ENCODE measurements at places on chromosomes 2 and 18.

- DNase-seq, result peak; percentile 47
Observed at GRCh38 chr2:29528891-29529520, 392.4 kb downstream of the ALK start.

DNA sequence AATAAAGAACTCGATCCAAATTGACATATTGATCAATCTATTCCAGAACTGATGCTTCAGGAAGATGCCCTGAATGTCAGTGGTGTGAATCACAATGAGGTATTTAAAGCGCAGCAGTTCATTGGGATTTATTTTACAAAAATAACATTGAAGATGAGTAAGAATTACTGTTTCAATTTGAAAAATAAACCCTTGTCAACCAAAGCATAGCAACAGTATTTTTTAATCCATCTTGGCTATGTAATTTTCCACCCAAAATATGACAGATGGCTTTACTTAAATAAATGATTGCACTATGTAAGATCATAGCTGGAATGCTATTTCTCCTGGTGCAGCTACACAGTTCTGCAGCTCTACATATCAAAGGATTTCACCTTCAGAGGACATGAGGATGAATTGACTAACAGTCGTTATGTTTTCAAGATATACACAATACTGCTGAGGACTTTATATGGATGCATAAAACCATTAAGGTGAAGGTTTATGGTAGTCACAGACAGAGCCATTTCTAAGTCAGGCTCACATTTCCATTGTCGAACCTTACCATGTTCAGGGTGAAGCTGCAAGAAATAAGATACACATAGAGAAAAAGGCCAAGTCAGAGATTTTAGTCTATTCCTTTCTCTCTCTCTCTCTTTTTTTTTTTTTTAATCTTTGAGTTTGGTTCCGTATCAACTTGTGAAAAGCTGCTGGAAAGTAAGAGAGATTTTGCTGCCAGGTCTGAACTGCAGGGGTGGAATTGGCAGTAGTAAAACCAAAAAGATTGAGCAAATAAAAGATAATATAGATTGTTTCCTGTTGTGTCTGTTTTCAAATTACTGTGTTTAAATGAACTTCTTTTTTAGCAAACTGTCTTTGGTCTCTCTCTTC is 398.0 kb upstream of the CDH20 start:
- DNase-seq, result no peak

- DNase-seq, result no peak
Observed at GRCh38 chr2:85694052-85695025, at the start of gene GNLY. TSS of gene GNLY (plus strand) at chr2:85694358. CDS start at chr2:85694419, 61 bp downstream.

DNA sequence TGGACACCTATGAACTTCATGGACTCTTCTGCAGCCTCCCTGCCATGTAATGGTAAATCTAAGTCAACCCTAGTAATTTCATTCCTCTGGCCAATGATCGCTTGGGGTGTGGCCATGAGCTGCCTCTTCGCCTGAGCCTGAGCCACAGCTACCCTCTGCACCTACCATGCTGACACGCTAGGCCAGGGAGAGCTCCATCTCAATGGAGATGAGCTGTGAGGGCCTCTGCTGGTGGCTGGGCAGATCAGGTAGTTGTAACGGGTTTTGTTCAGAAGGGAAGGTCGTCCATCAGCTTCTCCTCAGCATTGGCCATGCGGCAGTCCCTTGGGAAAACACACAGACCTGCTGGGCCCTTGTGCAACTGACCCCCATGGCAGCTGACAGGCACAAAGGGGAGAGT is 24.4 kb downstream of the MPHOSPH10 start:
- DNase-seq, result no peak

DNA sequence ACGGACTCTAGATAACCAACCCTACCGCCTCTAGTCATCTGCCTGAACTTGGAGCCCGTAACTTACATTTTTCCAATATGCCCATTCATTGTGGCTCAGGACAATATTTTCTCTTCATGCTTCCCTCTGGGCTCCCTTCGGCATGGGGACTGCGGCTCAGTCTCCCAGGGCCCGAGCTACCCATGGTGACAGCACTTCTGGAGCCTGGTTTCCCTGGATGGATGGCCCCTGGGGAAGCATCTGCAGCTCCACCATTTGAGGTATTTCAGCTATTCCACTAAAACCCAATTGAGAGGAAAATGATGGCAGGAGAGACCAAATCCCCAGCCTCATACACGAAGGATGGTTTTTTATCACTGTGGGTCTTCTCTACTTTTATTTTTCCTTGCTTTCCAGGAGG is 74.3 kb downstream of the KIF5C start:
- no peak for DNase-seq

DNA sequence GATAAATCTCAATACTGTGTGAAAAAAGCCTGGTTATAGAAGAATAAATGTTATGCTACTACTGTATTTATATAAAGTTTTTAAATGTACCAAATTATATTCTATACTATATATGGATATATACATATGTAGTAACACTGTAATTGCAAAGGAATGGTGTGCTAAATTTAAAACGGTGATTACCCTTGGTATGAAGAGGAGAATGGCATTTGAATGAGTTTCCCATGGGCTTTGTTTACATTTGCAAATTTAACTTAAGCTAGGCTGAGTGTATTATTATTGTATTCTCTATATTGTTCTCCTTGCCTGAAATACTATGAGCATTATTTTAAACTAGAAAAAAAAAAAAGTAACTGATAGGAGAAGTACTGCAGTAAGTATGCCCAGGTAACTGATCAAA is 4.7 kb upstream of the SP3 start:
- no peak for DNase-seq

GRCh38 chr2:66202586-66202985 is 232.3 kb upstream of the MEIS1 start:
- no peak for DNase-seq

- DNase-seq, result no peak
Observed at GRCh38 chr2:97747285-97747684, 33.9 kb downstream of the ZAP70 start.

DNA sequence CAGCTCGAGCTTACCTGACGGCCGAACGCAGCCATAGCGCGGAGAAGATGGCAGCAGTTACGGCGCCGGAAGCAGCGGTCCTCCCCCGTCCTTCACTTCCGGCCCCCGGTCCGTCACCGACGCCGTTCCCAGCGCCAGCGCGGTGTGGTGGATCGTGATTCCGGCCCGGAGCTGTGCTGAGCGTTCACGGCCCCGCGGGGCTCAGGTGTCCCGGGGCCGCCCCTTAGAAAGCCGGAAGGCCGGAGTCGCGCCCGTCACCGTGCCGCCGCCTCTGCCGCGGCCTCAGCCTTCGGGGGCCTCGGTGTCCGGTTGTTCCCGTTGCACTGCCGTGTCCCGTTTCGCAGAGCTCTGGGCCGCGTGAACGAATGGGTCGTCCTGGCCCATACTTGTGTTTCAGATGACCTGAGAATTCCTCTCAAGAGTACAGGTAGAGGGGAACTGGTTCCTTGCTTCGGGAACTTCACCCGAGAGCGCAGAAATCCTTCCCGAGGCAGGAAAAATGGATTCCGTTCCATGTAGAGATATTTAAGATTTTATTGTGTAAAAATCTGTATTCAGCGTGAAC is at the start of gene MTERF4:
Gene MTERF4 (minus strand): TSS at position 49 of the 565 bp plus-strand sequence. CDS start 14 bp downstream, at position 35.
- DNase-seq, result peak; percentile 91

GRCh38 chr2:73611193-73611592 is 31.0 kb downstream of the NAT8 start:
- no peak for DNase-seq

DNA sequence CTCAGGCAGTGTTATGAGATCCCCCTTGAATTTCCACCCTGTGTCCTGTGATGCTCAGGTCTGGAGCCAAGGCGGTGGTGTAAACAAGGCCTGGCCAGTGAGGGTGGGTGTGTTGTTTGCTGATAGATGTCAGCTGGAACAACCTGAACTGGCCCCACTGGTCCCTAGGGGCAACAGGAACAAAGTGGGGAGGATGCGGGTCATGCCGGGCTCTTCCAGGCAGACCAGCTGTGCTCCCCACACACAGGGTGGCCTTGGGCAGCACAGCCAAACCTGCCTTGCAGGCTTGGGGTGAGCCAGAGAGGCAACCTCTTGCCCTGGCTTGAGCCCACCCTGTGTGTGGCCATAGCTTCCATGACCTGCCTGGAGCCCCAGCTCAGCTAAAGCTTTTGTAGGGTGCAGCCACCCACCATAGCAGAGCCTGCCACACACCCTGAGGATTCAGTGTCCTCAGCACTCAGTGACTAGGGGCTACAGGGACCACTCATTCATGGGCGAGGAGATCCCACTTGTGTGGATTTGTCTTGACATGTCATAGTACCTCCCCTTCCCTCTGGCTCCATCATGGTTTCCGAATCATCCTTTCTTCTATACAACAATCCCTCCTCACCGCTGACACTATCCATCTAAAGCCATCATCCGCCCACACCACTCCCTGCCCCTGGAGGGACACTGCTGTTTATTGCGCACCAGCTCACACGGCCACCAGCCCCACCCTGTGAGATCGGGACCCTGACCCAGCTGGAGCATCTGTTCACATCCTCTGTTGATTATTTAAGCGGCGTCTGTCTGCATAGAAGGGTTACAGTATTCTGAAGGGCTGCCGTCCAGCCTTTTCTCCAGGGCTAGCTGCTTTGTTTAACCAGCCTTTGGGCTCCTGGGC is 268.8 kb downstream of the CYP26B1 start:
- DNase-seq, result peak; percentile 38

GRCh38 chr2:9260464-9260918 is 53.9 kb downstream of the ASAP2 start:
- no peak for DNase-seq

DNA sequence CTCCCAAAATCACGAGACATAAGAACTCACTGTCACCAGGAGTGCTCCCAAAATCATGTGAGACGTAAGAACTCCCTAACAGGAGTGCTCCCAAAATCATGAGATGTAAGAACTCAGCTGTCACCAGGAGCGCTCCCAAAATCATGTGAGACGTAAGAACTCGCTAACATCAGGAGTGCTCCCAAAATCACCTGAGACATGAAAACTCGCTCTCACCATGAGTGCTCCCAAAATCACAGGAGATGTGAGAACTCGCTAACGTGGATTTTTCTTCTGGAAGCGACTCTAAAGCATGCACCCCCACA is 53.1 kb downstream of the CTDP1 start:
- no peak for DNase-seq

DNA sequence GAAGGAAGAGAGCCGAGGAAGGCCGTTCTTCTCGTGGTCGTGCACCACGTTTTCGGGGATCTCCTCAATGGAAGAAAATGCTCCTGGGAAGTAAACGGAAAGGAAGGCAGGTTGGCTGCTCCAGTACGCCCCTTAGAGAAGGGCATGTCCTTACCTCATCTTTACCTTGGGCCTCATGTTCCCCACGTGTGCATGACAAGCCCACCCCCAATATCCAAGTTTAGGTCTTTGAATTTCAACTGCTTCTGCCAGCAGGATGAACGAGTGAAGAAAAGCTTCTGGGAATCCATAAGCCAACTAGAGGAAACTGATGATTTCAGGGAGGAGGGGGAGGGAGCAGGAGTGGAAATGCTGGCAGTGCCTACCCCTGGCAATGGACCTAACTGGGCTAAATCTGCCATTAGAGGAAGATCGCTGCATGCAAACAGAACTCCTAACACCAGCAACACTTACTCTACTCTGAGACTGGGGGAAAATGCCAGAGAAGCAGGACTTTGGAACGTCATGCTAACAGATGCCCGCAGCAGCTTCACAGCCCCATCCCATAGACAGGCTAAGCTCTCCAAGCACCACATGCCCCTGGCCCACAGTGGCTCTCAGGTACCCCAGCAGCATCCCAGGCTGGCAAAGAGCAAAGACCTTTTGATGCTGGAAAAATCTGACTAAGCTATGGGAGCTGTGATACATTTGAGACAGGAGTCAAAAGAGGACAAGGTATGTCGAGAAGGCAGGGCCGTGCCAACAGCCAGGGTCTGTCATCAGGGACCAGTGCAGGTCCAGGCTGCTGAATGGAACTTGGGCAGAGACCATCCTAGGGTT is 21.7 kb downstream of the CHST10 start:
- no peak for DNase-seq

- DNase-seq, result no peak
Observed at GRCh38 chr2:157782057-157782845, 93.9 kb downstream of the ACVR1 start.

DNA sequence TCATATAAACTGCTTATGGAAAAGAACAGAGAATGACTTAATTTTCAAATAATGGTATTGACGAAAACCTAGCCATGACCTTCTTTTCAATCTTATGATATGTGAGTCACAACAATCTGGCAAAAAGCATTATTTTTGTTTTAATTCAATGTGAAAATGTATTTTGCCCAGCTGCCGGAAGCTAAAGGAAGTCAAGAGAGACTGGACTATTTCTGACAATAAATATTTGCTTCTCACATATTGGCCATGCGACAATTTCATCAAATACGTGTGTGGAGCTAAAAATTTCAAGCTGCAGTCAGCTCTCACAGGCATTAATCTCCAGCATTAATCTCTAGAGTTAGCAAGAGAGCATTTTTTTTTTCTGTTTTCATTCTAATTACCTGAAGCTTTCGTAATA is 881.0 kb downstream of the CPS1 start:
- no peak for DNase-seq

- no peak for DNase-seq
Observed at GRCh38 chr2:105403241-105403782, 4.5 kb upstream of the FHL2 start.

GRCh38 chr18:55763298-55763697 is 175.3 kb upstream of the TCF4 start:
- DNase-seq, result no peak
